ENCODE measurements at places on chromosomes 3 and 15.

GRCh38 chr3:148957586-148957985 is 33.8 kb upstream of the GYG1 start:
- no peak for DNase-seq

DNA sequence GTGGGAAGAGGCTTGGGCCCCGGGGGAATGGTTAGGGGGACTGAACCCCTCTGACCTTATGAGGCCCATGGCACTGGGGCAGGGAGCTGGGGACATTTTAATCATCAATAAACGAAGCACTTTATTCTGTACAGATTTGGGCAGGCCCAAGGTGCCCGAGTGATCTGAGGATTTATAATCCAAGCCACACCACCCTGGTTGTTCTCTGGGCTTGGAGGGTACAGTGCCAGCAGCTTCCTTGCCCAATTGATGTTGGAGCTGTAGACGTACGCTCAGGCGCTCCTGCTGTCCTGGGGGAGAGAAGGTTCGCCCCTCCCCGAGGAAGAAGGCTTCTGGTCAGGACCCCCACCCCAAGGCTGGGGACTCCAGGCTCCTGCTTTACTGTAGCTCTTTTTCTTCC is 12.5 kb downstream of the ZBTB47 start:
- DNase-seq, result no peak

GRCh38 chr15:82943176-82943575 is 9.3 kb downstream of the HOMER2 start:
- DNase-seq, result no peak

GRCh38 chr3:140443073-140443472 is 234.8 kb upstream of the TRIM42 start:
- no peak for DNase-seq

DNA sequence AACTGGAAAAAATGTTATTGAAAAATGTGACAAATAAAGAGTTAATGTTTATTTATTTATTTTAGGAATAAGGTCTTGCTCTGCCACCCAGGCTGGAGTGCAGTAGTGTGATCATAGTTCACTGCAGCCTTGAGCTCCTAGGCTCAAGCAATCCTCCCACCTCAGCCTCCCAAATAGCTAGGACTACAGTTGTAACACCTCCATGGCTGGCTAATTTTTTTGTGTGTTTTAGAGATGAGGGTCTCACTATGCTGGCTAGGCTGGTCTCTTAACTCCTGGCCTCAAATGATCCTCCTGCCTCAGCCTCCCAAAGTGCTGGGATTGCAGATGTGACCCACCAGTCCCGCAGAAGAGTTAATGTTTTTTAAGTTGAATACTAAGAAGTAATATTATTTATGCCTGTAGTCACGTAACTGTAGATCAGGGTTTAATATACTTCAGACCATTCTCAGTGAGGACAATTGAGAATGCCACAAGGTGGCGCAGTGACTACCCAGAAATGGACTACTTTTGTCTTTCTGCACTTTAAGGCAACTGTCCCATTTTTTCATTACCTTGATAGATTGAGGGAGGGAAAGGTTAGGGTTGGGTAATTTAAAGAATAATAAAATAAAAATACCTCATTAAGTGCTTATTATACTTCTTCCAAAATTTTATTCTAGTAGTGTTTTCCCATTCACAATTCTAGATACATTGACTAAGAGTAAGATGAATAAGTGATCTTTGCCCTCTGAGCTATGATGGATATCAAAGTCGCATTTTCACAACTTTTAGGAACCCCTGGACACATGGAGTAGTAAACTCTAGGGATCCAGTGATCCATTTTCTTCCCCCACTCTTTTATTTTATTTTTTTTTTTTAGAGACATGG is 6.0 kb downstream of the MUC13 start:
- DNase-seq, result no peak

GRCh38 chr3:51642462-51642861 is 28.6 kb upstream of the TEX264 start:
- no peak for DNase-seq

- no peak for DNase-seq
These were observed 219.4 kb upstream of the GBE1 start for GRCh38 chr3:81980596-81981494.

GRCh38 chr15:65660927-65661326 is 39.2 kb downstream of the SLC24A1 start:
- DNase-seq, result no peak

DNA sequence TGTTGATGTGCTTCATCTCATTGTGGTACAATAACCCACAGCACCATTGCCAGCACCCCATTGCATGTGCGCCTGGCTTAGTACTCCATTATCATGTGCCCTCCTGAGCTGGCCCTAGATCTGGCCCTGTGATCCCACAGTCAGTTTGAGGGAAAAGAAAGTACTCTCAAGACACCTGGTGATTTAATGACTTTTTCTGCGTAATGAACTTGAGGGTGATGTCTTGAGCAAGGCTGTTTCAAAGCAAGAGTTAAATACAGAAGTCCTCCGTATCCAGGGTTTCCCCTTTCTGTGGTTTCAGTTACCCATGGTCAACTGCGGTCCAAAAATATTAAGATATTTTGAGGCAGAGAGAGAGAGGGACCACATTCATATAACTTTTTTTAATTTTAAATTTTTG is 16.3 kb downstream of the C3orf20 start:
- no peak for DNase-seq

DNA sequence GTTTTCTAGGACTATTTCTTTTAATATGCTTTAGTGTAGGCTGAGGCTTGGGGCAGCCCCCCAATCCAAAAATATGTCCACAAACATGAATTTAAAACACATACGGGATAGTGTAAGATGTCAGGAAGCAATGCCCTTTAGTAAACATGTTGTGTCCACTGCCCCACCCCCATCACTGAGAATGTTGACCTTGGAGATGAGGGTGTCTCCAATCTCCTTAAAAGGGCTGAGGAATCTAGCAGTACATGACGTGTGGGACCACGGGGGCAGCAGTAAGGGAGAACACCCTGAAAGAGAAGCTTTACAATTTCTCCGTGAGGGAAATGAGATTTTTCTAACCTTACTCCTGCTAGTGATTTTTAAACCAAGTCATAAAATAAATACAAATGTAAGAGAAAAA is 84.7 kb downstream of the SQOR start:
- DNase-seq, result no peak

GRCh38 chr15:69914040-69914439 is 183.7 kb downstream of the TLE3 start:
- no peak for DNase-seq

- DNase-seq, result no peak
These were observed 431.4 kb downstream of the PDCD6IP start for GRCh38 chr3:34229876-34230275.

- DNase-seq, result no peak
These were observed 190.3 kb downstream of the OPA1 start for GRCh38 chr3:193783166-193783896.

DNA sequence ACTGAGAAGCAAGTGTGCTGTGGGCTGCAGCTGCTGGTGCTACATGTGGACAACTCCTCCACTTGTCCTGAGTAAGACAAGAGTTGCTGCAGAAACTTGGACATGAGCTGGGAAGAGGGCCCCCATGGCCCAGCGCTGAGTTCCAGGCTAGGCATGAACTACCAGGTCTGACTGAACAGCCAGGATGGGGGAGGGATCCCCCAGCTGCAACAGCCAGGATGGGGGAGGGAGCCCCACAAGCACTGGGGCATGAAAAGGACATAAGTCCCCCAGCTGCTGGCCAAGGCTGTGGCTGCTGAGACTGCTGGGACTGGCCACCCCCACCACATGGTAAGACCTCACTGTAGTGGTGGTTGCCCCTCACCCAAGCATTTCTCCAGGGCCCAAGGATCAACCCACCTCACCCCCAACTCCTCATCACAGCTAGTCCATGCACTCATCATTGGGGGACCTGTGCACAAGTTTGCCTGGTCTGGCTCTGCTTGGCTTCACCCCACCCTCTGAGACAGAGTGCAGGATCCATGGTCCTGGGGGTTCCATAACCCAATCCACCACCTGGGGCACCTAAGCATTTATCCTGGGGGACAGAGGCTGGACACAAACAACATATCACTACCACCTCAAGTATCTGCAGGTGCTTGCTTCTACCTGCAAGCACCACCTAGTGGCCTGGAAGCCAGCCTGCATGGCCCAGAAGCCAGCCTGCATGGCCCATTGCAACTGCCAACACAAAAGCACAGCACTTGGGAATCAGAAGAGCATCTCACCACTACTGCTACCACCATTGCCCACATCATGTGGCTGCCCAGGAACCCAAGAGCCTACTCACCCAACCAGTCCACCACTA is 84.5 kb upstream of the STT3B start:
- DNase-seq, result peak; percentile 8

- no peak for DNase-seq
These were observed 97.8 kb downstream of the DNAH12 start for GRCh38 chr3:57446318-57446841.

- DNase-seq, result no peak
These were observed 66.4 kb upstream of the TRA2B start for GRCh38 chr3:186004209-186004608.

DNA sequence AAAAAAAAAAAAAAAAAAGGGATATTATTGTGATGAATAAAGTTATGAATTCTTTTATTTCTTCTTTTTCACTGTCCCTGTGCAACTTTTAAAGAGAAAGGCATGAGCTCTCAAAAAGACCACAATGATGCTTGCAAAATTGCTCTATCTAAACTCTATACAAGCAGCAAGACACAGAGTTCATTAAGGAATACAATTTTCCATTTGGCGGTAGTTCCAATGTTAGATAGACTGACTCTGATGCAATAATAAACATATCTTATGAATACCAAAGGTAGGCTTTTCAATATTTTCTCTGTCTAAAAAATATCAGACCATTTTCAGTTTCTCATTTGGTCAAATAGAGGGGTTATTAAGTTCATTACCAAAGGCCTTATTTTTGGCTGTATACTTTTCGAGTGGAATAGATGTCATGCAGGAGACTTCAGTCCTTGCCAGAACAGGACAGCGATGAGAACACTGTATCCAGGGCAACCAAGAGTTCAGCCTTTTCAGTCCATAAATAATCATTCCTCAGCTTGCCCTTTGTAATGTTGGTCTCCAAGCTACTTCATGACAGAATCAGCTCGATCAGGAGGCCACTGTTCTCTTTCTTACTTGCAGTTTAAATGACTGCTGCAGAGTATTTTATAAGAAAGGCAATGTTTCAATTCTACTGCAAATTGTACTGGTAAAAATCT is 162.9 kb upstream of the FAM3D start:
- no peak for DNase-seq

DNA sequence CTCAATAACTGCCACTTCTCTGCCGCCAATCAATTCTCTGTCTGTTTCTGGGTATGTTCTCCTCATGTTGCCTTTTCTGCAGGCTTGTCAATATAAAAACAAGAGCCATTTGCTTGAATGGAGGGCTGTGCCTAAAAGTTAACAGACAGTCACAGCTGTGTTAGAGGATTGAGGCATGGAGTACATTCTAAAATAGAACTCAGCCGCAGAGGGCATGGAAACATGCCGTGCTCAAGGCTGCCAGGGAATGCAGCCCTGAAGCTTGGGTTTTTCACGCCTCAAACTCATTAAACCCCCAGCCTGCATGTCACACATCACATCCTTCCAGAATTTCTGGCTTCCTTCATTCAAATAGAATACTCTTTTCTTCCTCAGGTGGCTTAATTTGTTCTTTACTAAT is 166.6 kb downstream of the TPRG1 start:
- DNase-seq, result no peak

DNA sequence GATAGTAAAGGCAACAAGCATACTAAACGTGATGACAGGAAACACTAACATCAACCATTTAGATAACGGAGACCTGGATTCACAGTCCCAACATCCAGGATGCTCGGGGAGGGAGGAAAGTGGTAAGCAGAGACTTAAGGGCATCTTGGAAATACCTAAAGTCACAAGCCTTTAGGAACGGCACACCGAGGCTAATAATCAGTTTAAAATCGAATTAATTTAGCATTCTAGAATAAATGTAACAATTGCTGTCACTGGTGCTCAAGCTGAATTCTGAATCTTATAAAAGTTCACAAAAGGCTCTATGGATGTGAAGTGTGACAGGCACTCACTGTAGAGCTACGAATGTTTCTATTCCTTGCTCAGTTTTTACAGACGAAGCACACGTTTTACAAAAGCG is 1.3 kb downstream of the CD47 start:
- no peak for DNase-seq

GRCh38 chr3:56962922-56963321 is 97.5 kb upstream of the SPATA12 start:
- DNase-seq, result no peak

DNA sequence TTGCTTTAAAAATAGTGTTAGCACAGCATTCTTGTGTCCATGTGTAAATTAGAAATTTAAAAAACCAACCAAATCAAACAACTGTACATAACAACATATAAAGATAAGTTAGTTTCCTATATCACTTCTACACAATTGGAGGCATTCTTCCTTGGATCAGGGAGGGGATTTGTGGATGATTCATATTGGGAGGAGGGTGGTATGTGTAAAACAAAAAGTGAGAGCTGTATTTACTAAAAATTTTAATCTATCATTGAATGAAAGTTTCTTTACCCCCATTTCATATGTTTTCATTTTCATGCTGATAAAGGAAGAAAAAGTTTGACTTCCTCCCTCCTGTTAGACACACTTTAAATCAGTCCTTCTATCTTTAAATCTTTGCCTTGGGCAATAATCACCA is 325.0 kb downstream of the SATB1 start:
- DNase-seq, result no peak

GRCh38 chr15:82567661-82568060 is 27.4 kb upstream of the RPS17 start:
- DNase-seq, result no peak

- no peak for DNase-seq
These were observed 179.1 kb downstream of the THSD4 start for GRCh38 chr15:71294251-71294910.

DNA sequence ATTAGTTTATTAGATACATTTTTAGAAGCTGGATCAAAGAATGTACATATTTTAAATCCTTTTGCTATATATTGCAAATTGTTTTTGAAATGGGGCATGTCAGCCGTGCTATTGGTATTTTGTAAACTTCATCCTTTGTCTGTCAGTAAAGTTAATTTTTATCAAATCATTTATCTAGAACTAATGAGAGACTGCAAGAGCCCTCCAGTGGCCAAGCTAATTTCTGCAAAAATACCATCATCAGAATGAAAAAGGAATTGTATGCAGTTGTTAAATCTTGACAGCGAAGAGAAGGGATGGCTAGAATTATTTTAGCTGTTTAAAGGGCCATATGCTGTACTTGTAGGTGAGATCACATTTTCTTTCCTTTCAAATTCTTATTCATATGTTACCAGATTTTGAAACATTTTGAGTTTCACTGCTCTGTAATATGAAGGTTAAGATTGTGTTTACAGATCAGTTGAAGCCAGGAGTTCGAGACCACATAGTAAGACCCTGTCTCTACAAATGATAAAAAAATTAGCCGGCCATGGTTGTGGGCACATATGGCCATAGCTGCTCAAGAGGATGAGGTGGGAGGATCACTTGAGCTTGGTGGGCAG is 8.1 kb upstream of the CLDN11 start:
- no peak for DNase-seq

- DNase-seq, result no peak
These were observed 488 bp upstream of the IL17RD start for GRCh38 chr3:57165641-57166040.

DNA sequence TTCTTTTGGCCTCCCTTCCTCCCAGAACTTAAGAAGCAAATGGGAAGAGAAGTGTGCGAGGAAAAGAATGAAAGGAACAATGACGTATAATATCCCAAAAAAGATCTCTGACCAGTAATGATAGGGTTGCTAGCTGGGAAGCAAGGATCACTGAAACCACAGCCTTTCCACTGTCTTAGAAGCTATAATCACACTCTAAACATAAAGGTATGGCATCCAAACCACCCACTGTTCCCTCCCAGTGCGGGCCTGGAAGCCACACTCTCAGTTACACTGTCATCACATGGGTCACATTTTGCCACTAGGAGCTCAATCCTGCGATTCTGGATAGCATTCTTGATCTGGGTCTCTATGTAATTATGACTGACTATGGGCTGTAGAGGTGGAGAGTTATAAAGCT is 131.6 kb upstream of the HACD2 start:
- no peak for DNase-seq

Measured in GM12892 (cell line).